ENCODE measurements at places on chromosomes 12 and 14. TPM values are rescaled to one million over a fixed set of nuclear protein-coding genes. Genes with fewer than 3 reads are reported as not detected.

The PMCH gene
- not detected for total RNA-seq

The KRT75 gene
- not detected for total RNA-seq

The RNU6-8 gene
- total RNA-seq, result not detected

The MYBPC1 gene
- total RNA-seq, result 0.70 TPM
